Stimulated activated CD8-positive, alpha-beta memory T cell treated with anti-CD3 and anti-CD28 coated beads, Interleukin-7, amount 100 ng/mL, for 1 hour (primary cell): ENCODE measurements at places on chromosomes 12 and 14.

GRCh38 chr12:75507086-75507485 lies 4.3 kb downstream of the KRR1 start:
- DNase-seq = no peak

DNA sequence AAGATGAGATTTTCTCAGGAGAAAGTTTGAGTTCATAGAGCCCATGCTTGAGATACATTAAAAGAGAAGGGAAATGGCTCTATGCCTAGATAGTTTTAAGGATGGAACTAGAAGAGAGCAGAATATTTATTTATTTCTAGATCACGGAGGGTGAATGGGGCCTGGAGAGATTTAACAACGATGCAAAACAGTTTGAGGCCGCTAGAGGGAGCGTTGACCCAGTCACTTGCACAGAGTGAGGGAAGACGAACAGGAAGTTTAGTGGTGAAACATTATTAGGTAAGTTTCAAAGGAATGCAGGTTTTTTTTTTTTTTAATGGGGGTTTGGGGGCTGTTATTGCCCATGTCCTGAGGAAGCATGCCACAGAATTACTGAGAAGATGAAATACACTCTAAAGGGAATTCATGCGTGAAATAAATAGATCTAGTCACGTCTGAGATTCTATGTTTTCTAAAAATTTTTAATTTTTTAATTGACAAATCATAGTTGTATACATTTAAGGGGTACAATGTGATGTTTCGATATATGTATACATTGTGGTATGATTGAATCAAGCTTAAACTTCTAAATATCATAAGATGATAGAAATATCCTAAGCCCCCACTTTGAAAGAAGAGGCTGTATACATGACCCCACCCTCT lies 14.8 kb upstream of the PPP1R1A start:
- DNase-seq = peak; percentile 34

GRCh38 chr12:124732275-124733075 lies 131.2 kb downstream of the SCARB1 start:
- DNase-seq = no peak

DNA sequence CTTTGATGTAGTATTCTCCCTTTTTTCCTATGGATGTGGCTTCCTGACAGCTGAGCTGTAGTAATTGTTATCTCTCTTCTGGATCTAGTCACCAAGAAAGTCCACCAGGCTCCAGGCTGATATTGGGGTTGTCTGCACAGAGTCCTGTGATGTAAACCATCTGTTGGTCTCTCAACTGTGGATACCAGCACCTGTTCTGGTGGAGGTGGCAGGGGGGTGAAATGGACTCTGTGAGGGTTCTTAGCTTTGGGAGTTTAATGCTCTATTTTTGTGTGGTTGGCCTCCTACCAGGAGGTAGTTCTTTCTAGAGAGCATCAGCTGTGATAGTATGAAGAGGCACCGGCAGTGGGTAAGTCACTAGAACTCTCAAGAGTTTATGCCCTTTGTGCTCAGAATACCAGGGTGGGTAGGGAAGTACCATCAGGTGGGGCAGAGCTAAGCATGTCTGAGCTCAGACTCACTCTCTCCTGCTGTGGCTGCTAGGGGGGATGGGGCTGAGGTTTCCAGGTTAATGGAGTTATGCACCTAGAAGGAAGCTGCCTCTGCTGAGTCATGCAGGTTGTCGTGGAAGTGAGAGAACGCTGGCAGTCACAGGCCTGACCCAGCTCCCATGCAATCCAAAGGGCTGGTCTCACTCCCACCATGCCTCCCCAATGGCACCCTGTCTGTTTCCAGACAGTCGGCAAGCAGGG lies 3.0 kb upstream of the TAS2R14 start:
- no peak for DNase-seq

DNA sequence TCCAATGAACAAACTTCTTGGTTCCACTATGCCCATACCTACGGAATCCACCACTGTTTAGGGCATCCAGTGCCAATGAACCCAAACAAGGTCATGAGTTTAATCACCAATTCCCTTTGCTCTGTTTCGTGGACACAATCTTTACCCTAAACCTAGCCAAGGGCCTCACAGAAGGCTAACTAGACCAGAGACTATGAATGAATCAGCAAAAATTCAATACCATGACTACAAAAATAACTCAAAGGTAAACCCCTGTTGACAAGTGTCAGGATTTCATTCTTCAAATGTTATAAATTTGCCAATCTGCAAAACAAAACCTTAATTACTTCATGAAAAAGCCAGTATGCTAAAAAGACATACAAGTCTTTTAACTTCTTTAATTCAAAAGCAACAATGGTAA lies 96.7 kb downstream of the CEP128 start:
- DNase-seq = no peak

- no peak for DNase-seq
Measured at GRCh38 chr12:51886021-51886710, 1.7 kb upstream of the ANKRD33 start.

DNA sequence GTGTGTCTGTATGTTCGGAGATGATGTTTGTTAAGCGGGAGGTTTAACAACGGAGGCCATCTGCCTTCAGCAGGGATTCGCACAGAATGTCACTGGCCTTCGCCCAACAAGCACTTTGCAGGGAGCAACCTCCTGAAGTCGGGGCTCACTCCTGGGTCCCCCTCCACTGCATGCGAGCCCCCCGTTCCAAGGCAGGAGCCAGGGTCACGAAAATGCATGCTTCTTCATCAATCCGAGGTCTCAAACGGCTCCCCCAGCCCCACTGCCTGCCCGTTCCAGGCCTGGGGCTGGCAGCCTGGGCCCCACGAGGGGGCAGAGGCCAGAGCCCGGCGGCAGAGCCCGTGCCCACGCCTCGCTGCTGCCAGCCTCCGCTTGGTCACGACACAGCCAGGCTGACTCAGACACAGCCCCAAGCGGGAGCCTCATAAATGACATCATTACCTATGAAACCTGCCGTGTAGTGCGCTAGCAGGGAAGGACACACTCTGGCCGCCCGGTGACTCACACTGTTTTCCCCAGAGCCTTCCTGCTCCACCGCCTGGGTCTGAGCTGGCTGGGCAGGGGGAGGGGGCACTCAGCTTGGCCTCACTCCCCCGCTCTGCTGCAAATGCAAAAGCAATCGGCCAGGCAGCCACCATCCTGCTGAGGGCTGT lies 169.5 kb upstream of the RTL1 start:
- no peak for DNase-seq

GRCh38 chr12:100154474-100155247 lies 12.0 kb upstream of the BLTP3B start:
- peak; percentile 46 for DNase-seq

- DNase-seq = no peak
Measured at GRCh38 chr14:103142721-103143302, 19.6 kb downstream of the TNFAIP2 start.

DNA sequence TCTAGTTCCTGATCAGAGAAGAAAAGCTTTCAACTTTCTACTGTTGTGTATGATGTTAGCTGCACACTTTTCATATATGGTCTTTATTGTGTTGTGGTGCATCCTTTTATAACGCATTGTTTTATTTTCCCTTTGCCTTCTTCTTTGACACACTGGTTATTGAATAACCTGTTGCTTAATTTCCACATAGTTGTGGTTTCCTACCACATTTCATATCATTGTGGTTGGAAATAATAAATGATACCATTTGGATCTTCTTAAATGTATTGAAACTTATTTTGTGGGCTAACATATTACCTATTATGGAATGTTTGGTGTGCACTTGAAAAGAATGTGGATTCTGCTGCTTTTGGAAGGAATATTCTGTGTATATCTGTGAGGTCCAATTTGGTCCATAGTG lies 64.9 kb downstream of the GPHN start:
- DNase-seq = no peak

DNA sequence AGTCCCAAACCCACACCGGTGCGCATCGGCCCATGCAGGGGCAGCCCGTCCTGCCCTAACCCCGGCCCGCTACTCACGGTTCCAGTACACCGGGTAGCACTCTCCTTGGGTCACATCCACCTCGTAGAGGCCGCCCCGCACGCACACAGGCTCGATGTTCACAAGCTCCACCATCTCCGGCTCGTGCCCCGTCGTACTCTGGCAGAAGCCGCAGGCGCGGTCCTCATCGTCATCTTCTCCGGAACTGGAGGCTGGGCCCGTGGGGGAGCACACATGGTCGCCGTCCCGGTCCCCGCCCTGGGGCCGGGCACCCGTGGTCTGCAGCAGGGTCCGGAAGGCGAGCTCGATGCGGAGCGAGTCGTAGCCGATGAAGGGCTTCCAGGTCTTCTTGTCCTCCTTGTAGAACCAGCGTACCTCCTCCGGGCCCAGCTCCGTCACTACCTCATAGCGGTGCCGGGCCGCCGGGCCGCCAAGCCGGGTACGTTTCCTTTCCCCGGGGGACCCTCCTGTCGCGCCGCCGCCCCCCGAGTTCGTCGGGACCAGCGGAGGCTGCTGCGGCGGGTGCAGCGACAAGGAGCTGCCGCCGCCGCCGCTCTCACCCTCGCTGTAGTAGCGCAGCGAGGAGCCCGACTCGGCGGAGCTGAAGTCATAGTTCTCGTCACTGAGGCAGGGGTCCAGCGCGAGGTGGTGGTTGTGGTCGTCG lies 788 bp downstream of the DDHD1 start:
- peak; percentile 31 for DNase-seq

DNA sequence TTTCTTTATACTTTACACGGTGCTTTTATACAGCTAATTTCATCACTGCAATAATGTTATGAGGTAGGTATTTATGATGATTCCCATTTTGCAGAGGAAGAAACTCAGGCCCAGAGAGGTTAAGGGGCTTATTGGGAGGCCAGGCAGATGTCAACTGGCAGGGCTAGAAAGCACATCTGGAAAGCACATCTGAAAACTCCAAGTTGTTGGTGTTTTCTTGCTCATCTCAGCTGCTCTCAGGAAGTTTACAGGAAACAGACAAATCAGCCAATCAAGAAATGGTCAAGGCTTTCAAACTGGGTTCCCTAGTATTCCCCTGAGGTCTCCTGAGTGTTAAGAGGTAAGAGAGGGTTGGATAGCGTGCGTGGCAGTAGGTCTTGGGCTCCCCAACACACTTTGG lies 124.1 kb upstream of the MED13L start:
- no peak for DNase-seq

GRCh38 chr12:42396473-42397259 lies 70.7 kb downstream of the PPHLN1 start:
- no peak for DNase-seq

DNA sequence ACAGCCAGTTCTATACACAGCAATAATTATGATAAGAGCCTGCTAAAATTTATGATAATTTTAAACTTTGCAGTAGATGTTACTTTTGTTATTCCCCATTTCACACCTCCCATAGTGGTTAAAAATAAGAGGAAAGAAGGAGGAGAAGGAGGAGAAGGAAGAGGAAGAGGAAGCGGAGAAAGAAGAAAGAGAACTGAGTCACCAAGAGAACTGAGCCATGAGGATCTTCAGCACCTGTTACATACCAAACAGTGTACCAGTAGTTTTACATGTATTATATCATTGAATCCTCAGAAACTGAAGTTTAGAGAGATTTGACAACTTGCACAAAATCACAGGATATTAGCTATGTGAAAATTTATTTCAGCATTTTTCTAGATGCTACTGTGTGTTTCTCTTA lies 3.9 kb downstream of the CD163 start:
- no peak for DNase-seq
